ENCODE measurements at places on chromosomes 11 and 22.

DNA sequence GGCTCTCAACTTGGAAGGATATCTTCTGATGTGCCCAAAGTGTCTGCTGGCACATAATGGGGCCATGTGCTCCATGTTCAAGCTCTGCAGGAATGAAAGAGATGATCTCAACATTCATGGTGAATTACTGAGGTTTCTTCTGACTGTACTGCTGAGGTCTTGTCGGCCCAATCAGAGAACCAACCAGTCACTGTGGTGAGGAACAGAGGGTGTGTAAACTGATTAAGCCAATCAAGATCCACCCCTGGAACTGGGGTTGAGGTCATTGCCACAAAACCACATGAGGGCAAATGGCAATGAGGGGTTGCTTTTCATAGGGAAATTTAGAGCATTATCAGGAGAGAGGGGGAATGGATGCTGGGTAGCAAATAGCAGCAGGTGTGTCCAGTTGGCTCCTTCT, 152.3 kb upstream of the RAG2 start:
- peak; percentile 15 for DNase-seq

DNA sequence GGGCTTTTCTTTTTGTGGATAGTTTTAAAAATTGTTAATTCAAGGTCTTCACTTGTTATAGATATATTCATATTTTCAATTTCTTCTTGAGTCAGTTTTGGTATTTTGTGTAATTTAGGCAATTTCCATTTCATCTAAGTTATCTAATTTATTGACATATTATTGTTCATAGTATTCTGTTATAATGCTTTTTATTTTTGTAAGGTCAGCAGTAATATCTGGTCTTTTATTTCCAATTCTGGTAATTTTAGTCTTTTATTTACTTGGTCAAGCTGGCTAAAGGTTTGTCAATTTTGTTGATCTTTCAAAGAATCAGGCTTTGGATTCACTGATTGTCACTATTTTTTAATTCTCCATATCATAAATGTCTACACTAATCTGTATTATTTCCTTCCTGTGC, 60.1 kb downstream of the HORMAD2 start:
- DNase-seq, result no peak

- no peak for DNase-seq
Measured at GRCh38 chr11:3175194-3175593, 10.1 kb upstream of the OSBPL5 start.

DNA sequence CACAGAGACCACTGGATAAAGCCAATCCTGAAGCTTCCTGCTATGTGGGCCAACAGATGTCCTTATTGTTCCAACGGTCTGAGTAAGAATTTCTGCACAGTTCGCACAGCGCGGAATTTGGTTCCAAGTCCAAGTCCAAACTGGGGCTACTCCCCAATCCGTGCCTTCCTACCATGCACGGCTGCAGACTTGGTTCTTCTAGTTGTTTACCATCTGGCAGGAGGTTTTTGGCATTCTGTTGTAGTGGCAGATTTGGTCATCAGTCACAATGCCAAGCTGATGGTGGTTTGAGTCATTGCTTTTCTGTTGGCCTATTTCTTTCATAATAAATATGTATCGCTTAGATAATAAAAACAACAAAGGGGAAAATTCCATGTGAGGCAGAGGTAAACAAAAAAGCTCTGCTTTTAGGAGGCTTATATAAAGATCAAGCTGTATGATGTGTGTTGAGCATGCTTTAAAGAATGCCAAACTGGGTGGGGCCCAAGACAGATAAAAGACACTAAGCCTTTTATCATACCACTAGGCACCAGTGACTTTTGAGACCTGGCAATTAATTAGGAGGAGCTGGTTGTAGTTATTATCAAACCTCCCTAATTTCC, 52.5 kb upstream of the SYN3 start:
- DNase-seq, result peak; percentile 4

- no peak for DNase-seq
Measured at GRCh38 chr11:32023370-32024305, 67.2 kb upstream of the RCN1 start.

- DNase-seq, result no peak
Measured at GRCh38 chr11:72621008-72621610, 53.1 kb downstream of the PDE2A start.

GRCh38 chr11:35954205-35954604, 10.3 kb downstream of the LDLRAD3 start:
- no peak for DNase-seq

GRCh38 chr11:6635082-6635932, 16.1 kb upstream of the TPP1 start:
- no peak for DNase-seq

GRCh38 chr22:20881231-20881630, 22.4 kb downstream of the SNAP29 start:
- no peak for DNase-seq

GRCh38 chr11:64582885-64583284, 8.1 kb upstream of the SLC22A12 start:
- no peak for DNase-seq
